CMK (cell line): ENCODE measurements at places on chromosomes 4 and X.
A peak's percentile ranks its signal among the peaks of the same experiment; 100 is the strongest.

GRCh38 chr4:167787231-167787630 lies 305.1 kb upstream of the ANXA10 start:
- no peak for DNase-seq

GRCh38 chrX:97806238-97806637 lies 922.5 kb downstream of the RPA4 start:
- DNase-seq, result no peak

GRCh38 chr4:2448589-2448988 lies 20.3 kb upstream of the RNF4 start:
- DNase-seq, result no peak

DNA sequence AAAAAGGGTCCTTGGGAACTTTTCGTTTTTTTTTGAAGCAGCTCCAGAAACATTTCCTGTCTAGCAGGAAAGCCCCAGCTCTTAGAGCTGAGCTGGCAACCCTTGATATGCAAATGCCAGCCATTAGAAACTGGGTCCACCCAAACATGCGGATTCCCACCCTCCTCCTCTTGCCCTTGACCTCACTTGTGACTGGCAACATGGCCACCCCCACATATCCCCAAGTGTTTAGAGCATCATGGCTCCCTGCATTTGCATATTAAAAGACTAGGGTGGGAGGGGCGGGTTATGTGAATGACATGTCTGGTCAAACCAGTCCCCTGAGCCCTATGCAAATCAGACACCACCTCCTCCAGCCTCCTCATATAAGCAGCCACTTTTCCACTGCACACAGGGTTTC lies 671.1 kb downstream of the FAT4 start:
- DNase-seq, result peak; percentile 68

DNA sequence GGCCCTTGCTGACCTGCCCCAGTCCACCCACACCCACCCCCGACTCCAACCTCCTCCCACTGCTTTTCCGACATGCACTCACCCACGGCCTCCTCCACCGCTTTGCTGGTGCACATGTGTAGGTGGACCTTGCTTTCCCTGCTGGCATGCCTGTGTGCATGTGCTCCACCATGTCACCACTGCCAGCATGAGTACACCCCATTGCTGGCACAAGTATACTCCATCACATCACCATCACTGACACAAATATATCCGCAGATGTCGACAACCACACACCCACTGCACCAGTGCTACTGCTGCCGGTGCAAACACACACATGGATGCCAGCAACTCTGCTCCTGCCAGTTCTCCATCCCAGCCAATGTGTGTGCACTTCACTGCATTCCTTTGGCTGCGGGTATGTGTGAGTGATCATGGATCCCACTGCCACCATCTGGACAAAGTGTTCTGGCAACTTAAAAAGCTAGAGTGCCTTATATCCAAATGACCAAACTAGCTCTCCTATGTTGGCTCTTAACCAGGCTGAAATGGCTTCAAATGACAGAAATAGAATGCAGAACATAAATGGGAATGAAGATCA lies 1072.3 kb downstream of the RAPGEF2 start:
- DNase-seq, result no peak

DNA sequence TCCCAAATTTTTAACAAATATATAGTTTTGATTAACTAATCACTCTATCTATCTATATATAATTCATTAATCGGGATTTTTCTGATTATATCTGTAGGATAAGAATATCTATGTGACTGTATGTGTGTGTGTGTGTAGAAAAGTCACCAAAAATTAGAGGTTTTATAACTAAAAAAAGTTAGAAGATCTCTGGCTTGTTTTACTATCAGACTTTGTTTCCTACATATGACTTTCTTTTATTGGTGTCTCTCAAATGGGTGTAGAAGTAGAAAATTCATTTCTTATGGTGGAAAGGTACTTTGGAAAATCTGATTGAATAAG lies 26.7 kb upstream of the TMPRSS11D start:
- no peak for DNase-seq

DNA sequence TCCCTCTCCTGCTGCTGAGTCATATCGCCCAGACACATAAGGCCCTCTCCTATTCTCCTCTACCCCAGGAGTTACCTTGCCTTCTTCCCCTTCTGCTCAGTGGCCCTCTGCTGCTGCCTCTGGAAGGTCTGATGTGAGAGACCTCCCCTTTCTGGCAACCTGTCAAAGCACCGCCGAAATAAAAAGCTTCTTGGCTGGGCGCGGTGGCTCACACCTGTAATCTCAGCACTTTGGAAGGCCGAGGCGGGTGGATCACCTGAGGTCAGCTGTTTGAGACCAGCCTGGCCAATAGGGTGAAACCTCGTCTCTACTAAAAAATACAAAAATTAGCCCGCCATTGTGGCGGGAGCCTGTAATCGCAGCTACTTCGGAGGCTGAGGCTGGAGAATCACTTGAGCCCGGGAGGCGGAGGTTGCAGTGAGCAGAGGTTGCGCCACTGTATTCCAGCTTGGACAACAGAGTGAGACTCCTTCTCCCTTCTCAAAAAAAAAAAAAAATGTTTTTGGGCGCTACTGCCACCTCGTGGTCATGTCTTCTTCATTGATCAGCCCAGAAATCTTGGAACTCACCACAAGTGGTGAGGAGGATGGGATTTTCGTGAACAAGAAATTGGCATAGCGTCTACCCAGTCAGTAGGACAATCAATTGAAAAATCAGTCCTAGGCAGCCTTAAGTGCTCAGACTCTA lies 8.6 kb upstream of the ZXDA start:
- no peak for DNase-seq

DNA sequence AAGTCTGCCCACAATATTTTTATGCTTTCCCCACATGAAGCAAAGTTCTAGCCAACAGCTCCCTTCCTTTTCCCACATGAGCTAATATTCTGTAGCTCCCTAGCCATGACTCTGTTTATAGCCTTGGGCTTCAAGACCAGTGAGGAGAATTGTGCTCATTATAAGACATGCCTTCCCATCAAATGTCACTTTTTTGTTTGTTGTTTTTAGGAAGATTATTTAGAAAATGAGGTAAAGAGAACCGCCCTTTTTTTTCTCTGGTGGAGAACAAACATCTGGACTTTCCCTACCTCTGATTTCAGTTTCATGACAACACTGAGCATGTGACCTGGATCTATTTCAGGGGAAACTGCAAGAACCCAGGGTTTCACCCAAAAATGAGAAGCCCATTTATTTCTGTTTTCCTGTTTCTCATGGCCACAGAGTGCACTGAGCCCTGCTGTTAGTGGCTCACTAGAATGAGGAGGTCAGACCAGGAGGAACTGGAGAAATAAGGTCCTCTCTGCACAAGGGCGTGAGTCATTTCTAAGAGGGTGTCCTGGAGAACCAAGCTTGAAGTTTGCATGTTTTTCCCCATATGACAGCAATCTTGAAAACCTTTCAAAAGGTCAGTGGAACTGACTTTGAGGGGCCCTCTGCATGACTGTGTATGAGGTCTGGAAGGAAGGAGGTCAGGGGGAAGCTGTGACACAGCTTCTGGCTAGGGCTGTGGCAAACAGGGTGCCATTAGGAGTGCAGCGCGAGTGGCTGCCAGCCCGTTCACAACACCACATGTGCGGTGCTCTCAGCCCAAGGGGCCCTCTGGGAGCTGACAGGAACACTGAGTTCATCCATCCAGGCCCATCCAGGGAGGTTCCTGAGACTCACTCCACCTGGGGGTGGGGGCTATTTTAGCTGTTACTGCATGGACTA lies 55.2 kb downstream of the CHST7 start:
- DNase-seq, result no peak

- no peak for DNase-seq
These were observed 310.7 kb downstream of the PPARGC1A start for GRCh38 chr4:23579166-23579565.

DNA sequence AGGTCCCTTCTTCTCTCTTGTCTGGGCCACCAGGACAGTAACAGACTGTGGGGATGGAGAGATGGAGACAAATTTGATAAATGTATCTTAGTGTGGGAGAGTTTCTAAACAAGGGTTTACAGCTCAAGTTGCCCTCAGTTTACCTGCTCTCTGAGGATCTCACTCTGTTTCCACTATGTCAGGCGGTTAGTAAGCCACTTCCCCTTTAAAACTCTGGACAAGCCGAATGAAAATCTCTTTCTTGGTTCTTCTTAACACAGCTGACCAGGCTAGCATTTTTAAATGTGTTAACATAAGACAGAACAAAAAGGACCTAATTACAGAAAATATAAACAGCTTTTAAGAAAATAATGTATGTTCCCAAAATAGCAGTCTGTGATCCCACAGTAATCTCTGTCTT lies 2.9 kb upstream of the SCARB2 start:
- DNase-seq, result no peak

DNA sequence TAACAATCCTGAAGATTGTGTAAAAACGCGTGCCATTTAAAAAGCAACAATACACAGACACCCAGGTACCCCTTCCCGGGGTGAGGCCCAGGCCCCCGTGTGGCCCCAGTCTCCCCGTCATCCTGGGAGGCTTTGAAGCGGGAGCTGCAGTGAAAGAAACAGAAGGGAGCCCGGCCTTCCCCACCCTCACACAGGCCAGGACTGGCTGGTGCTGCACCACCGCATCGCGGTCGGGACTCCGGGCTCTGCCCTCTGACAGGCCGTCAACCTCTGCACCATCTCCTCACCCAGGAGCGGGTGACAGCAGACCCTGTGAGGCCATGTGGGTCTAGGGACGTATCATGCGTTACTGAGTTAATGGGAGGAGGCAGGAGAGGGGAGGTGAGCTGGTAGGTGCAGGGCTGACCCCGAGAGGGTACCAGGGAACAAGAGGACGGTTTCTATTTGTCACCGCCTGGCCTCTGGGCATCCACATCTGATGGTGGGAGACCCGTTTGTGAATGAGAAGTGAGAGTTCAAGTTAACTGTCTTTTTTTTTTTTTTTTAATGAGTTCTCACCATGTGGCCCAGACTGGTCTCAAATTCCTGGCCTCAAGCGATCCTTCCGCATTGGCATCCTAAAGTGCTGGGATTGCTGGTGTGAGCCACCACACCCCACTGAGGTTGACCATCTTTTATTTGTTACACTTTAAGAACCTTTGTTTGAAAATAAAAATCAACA lies 27.3 kb downstream of the PIGG start:
- DNase-seq, result no peak

GRCh38 chr4:155999725-156000124 lies 46.1 kb upstream of the CTSO start:
- no peak for DNase-seq

DNA sequence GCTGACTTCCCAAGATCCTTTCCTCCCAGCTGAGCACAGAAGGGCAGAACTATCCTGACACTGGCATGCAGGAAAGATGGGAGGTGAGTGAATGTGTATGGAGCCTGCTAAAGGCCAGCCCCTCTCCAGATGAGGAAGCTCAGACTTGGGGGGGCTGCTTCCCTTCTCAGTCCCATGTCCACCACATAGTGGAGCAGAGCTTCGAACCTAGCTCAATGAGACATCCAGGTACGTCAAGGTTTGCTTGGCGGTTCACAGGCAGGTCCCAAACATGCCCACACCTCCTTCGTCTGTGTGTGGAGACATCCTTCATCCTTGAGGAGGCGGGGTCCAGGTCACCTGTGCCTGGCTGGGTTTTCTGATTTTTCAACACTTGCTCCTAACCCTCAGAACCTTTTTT lies 31.3 kb downstream of the ACSL1 start:
- DNase-seq, result no peak

DNA sequence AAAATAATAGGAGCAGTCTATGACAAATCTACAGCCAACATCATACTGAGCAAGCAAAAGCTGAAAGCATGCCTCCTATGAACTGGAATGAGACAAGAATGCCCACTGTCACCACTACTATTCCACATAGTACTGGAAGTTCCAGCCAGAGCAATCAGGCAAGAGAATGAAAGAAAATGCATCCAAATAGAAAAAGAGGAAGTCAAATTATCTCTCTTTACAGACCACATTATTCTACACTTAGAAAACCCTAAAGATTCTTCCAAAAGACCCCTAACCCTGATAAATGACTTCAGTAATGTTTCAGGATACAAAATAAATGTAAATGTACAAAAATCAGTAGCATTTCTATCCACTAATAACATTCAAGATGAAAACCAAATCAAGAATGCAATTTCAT lies 249.0 kb downstream of the STK32B start:
- DNase-seq, result no peak

- peak; percentile 3 for DNase-seq
These were observed 50.4 kb downstream of the MGARP start for GRCh38 chr4:139229534-139230039.

DNA sequence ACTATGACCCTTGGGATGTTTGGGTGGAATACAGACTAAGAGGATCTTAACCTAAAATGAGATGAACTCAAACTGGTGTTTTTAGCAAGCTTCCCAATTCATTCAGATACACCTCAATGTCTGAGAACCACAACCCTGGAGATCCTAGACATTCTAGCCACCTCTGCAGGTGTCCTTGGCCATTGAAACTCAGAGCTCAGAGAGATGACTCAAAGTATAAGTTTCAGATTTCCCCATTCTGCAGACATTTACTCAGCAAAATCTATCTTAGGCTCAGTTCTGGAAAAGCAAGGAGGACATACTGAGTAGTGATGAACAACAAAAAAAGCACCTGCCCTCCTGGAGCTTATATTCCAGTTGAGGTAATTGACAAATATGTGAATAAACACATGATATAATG lies 47.8 kb downstream of the COMMD8 start:
- DNase-seq, result no peak

DNA sequence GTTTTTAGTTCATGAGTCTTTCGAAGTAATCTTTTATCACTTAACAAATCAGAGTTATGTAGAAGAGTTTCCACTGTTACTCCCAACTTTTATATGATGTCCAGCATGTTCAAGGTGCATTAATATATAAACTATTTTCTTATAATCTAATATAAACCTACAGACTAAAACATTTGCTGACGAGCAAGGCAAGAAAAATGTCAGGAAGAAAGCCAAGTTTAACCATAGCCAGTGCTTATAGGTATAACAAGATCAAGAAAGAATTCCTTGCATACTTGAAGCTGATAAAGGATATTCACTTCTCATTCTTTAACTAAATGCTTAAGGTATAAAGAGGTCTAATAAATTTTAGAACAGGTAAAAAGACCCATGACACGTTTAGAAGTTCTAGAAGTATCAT lies 167.7 kb downstream of the NPNT start:
- DNase-seq, result no peak

GRCh38 chr4:140756319-140757231 lies at the start of gene TBC1D9:
TSS of gene TBC1D9 (minus strand) at chr4:140756385. CDS start at chr4:140756045, 340 bp downstream.
- DNase-seq, result no peak

- DNase-seq, result no peak
These were observed 10.7 kb upstream of the SPCS3 start for GRCh38 chr4:176309046-176309445.

GRCh38 chr4:83342476-83342875 lies 7.8 kb upstream of the HPSE start:
- DNase-seq, result no peak

DNA sequence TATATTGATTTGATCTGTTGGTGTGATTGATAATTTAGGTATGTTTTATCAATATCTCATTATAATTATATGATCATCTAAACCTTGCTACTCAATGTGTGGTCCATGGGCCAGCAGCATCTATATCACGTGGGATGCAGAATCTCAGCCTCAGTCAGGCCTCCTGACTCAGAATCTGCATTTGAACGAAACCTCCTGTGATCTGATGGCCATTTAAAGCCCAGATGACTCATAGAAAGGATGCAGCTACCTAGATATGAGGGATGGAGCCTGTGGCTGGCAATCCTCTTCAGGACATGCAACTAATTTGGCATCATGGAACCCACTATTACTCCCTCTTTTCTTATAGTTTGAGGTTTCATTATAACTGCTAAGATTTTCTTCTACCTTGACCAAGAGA lies 11.3 kb upstream of the CHRNA9 start:
- DNase-seq, result no peak

GRCh38 chrX:41630091-41630490 lies 58.7 kb upstream of the GPR34 start:
- no peak for DNase-seq

GRCh38 chrX:120310861-120311726 lies at the start of gene TMEM255A:
TSS of gene TMEM255A (minus strand) at chrX:120311461. CDS start at chrX:120311309, 152 bp downstream.
- no peak for DNase-seq

- DNase-seq, result no peak
These were observed 701.2 kb upstream of the LCORL start for GRCh38 chr4:18722748-18723191.
